Activated CD8-positive, alpha-beta memory T cell treated with anti-CD3 and anti-CD28 coated beads for 1 hour (primary cell): ENCODE measurements at places on chromosomes 6 and 20.

GRCh38 chr20:19335916-19336315 lies 123.5 kb downstream of the SLC24A3 start:
- DNase-seq: no peak

DNA sequence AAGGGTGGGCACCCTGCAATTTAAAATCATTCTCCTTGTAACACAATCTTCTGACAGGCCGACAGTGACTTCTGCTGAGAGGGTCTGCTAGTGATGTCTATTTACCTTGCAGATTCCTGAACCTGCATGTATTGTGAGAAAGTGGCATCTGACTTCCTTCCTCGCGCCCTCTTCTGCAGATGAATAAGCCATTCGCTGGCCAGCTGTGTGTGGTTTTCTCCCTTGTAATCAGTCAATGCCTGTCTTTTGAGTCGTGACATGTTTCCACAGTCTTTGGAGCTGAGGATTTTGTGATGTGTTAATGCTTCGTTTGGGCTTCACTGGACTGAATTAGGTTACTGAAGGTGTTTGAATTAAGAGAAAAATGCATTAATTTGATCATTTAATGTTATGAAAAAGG lies 125.3 kb downstream of the GRM1 start:
- DNase-seq: no peak

DNA sequence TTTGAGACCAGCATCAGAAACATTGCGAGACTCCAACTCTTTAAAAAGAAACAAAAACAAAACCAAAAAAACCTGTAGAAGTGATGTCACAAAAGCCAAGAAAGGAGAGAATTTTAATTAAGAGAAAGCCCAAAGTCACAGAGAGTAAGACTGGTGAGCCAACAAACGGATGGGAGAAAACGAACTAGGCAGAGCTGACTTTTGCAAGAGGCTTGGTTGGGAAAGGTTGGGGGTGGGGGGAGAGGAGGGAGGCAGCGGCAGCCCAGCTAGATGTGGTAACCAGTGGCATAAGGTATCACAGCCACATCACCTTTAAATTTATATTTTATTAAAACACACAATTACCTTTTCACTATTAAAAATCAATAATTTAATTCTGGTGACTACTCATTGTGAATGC lies 23.5 kb downstream of the NOL7 start:
- DNase-seq: no peak

GRCh38 chr20:32558526-32558925 lies 26.6 kb downstream of the NOL4L start:
- no peak for DNase-seq
